HS-27A (cell line): ENCODE measurements at places on chromosomes 7 and 10.

GRCh38 chr10:29849126-29849833 is 210.1 kb downstream of the JCAD start:
- DNase-seq = no peak

GRCh38 chr10:92530421-92530820 is 43.5 kb downstream of the IDE start:
- no peak for DNase-seq

- no peak for DNase-seq
Observed at GRCh38 chr10:98587156-98587837, 140.6 kb upstream of the HPS1 start.

- DNase-seq = no peak
Observed at GRCh38 chr7:54743580-54743979, 15.4 kb downstream of the SEC61G start.

DNA sequence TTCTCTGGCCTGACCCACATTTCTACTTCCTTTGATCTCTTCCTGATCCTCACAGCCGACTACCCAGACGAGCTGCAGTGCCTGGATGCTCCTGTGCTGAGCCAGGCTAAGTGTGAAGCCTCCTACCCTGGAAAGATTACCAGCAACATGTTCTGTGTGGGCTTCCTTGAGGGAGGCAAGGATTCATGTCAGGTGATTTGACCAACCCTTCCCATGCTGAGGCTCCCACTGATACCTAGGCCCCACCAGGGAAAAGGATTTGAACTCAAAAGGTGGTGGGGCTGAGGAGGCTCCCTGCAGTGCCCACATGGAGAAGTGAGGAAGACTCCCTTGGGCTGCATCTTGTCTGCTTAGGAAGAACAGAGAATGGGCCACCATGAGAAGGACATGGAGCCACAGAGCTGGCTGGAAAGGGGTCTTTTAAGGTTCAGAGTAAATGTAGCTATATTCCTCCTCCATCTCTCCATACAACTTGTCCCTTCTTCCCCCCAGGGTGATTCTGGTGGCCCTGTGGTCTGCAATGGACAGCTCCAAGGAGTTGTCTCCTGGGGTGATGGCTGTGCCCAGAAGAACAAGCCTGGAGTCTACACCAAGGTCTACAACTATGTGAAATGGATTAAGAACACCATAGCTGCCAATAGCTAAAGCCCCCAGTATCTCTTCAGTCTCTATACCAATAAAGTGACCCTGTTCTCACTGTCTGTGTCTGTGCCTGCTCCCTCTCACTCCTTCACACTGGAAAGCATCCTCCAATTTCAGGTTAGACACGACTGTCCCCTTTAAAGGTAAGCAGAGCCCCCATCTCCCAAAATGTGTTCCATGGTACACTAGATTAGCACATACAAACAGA is 3.3 kb downstream of the PRSS1 start:
- DNase-seq = no peak

DNA sequence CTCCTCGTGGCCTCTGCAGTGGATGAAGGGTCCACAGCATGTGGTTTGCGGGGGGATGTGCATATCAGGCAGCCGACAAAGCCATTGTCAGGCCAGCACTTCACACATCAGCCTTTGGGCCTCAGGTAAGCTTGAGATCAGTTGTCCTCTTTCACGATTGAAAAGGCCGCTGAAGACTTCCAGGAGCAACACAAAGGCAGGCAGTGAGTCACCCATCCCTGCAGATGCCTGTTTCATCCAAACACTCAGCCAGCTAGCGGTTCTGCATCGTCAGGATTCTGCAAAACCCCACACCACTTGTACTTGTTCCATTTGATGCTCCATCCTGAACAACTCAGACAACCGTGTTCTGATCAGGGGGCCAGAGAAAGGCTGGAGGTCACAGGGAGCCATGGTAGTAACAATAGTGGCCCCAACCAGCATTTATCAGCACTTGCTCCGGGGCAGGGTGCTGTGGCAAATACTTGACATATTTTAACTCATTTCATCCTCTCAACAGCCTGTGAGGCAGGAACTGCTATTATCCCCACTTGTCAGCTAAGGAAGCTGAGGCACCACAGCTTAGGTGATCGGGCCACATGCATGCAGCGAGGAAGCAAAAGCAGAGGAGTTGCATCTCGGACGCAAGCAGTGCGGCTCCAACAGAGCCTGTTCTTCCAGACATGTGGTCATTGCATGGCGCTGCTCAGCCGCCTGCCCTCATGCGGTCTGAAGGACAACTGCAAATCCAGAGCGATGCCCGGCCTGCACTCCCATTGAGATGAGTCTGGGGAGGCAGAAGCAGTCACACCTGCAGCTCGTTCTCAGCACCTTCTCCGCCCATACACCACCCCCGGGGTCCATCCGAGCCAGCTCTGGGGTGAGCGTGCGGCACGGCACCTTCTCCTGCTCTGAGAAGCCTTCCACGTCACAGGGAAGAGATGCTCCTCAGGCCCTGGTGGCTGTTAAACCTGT is 144.9 kb downstream of the PAXIP1 start:
- DNase-seq = no peak

DNA sequence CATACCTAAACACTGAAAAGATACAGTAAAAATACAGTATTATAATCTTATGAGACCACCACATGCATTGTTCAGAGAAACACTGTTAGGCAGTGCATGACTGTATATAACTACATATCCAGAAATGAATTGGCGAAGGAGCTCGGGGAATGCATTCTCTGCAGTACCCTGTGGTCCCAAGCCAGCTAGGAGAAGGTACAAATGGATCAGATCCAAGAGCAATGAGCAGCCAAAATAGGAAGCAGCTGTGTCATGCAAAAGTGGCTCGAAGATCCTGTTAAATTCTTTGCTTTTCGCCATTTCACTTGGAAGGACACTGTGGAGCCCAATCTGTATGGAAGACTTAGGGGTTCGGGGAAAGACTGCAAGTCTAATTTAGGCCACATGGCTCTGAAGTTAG is 334.8 kb downstream of the TNS3 start:
- no peak for DNase-seq

GRCh38 chr7:66183700-66184099 is 21.4 kb upstream of the TPST1 start:
- no peak for DNase-seq

DNA sequence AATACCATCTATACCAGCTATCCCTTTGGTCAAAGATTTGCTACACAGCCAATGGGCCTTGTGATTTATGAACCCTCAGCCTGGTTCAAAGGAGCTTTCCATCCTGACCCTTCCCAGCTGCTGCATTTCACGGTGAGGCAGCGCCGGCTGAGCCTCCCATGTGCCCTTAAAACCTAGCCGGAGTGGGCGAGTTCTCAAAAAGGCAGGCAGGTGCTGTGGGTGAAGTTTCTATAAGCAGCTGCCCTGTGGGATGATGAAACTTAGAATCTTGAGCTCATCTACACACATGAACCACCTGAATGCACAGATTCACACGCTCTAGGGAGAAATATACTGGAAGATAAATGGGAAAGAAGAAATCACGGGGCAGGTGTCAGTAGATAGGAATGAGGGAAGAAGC is 224.7 kb downstream of the MLLT10 start:
- no peak for DNase-seq

- DNase-seq = no peak
Observed at GRCh38 chr7:44377681-44378421, 52.5 kb upstream of the CAMK2B start.
